Frontal cortex (tissue), 4 donors: ENCODE measurements at places on chromosomes 2 and 18. TPM values are rescaled to one million over a fixed set of nuclear protein-coding genes. Genes with fewer than 3 reads are reported as not detected.

- DNase-seq, result peak; percentile 10
Measured at GRCh38 chr18:59272221-59272888, 899 bp downstream of the RAX start.

ST8SIA3 gene
- 18.8 TPM for total RNA-seq

- no peak for DNase-seq
Measured at GRCh38 chr2:191923652-191923997, 76.7 kb upstream of the CAVIN2 start.

DNA sequence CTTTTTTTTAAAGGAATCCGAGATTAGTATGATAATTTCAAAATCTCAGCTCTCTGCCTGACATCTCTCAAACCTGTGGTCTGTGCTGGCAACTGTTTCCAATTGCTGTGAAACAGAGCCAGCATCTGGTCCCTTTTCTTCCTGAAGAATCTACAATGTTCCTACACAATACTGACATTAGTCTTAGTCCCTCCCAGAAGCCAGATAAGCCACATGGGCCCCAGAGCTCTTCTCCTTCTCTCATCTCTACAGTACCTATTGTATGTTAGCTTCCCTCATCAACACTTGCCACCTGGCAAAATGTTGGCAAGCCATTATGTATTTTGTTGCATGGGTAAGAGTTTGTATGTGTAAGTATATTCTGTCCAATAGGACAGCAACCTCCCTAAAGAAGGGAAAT, 62.9 kb upstream of the CDKL4 start:
- DNase-seq, result no peak

ARHGAP25 gene
- 1.2 TPM for total RNA-seq

ONECUT2 gene
- 1.2 TPM for total RNA-seq

DNA sequence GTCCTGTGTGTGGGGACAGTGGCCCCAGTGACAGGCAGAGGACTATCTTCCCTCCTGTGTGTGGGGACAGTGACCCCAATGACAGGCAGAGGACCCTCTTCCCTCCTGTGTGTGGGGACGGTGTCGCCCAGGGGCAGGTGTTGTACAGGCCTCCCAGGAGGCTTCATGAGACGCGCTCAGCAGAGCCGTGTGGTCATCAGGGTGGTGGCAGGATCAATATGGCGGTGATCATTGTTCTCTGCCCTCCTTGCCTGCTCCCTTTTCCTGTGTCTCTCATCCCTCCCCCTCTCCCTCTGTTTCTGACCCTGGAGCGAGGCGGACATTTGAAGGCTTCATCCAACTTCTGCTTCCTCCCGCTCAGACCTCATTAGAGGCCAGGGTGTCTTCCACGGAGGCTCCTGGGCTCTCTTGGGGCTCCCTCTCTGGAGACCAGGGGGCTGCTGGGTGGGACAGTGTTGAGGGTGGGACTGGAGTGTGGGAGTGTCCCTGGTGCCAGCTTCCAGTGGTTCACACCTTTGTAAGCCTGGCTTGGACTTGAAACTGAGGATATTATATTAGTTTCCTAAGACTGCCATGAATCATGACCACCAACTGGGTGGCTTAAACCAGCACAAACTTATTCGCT, 59.5 kb downstream of the ACKR3 start:
- no peak for DNase-seq

DNA sequence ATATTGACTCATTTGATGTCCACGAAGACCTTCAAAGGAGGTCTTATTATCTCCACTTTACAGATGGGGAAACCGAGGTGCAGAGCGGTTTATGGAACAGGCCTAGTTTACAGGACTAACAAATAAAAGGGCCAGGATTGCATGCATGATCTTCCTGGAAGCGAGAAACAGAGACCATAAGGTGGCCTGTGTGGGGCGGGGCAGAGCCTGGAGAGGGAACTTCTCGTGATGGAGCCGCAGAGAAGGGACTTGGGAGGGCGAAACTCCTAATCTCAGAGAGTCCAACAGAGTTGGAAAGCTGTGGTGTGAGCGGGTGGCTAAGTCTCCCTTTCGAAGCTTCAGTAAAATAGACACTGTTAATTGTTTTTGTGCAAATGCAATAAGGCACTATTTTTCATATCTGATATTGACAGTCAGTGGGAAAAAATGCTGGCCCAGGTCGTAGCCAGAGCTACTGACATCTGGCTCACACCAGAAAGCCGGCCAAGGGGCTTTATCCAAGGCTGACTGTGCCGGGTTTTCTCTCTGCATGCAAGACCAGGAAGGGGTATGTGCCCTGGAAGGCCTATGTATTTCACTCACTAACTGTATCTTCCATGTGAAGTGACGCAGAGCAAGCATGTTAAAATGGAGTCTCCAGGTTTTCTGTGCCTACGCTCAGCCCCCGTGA, 4.5 kb downstream of the INPP5D start:
- no peak for DNase-seq

DNA sequence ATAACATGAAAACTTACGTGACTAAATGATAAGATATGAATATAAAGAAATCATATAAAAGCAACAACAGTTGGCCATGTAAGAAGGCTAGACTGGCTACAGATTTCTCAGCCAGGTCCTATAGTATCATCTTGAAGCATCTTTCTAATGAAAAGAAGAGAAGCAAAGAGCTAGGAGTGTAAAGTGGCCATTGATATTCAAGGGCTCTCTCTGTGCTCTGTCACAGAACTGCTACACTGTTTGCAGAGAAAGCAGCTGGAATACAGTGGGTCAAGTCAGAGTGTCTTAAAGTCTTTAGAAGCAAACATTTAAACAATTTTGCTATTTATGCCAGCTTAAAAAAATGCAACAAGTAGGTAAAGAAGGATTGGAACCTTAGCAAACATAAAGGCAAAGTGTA, 118.8 kb downstream of the SCN9A start:
- no peak for DNase-seq

CNDP2 gene
- 32.6 TPM for total RNA-seq

POTEJ gene
- not detected for total RNA-seq

- no peak for DNase-seq
Measured at GRCh38 chr2:226483745-226484619, 315.6 kb downstream of the IRS1 start.
